ENCODE measurements at places on chromosomes 2 and 18.

- no peak for DNase-seq
Observed at GRCh38 chr2:141199711-141200110, 931.1 kb downstream of the LRP1B start.

DNA sequence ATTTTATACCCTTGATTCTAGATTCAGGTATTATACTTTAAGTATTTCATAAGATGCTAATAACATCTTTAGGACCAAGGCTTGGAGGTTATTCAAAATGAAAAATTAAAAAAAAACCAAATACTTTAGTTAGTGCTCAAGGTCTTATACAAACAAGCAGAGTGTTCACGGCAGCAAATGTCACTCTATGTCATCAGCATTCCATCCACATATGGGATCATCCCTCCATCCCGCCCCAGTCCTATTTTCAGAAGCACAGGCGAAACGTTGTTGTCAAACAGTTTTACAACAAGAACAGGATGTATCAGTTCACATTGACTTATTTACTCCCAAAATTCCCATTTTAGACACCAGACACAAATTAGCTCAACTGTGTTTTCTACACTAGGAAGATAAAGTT lies 83.7 kb downstream of the DSEL start:
- DNase-seq: no peak

DNA sequence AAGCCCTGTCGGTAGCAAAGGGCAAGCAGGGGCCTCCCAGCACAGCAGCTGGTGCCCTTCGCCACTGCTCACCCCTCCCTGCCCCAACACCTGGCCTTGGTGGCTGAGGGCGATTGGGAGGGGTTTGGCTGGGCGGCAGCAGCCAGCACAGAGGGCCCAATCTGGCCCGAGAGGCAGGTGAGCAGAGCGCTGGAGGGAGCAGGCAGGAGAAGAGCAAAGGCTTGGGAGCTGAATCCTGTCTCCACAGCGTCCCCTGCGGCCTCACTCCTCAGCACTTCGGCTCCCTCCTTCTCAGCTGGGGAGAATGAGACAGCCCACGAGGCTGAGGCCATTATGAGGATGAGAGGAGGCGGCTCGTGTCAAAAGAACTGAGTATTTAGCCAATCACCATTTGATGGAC lies 74.9 kb upstream of the TAF1B start:
- DNase-seq: no peak

DNA sequence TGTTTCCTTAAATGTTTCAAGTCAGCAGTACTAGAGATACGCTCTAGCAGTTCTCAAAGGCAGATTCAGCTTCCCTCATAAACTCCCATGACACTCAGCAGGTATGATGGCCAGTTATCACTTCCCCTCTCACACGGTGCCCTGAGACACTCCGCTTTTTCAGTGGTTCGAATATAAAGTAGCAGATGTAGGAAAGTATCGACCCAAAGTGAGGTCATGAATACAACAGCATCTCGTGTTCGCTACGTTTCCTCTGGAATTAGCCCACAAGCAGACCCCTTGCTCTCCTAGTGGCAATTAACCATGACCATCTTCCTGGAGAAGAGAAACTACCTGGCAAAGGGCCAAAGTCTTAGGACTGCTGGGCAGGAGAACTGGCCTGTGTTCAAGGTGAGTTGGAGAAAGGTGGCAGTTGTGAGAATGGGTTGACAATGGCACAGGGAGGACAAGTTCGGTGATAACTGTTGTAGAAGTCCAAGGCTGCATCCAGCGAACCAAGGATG lies 9.3 kb upstream of the AGBL5 start:
- DNase-seq: no peak

GRCh38 chr2:177783091-177783490 lies 289.5 kb downstream of the PDE11A start:
- DNase-seq: peak; percentile 90

DNA sequence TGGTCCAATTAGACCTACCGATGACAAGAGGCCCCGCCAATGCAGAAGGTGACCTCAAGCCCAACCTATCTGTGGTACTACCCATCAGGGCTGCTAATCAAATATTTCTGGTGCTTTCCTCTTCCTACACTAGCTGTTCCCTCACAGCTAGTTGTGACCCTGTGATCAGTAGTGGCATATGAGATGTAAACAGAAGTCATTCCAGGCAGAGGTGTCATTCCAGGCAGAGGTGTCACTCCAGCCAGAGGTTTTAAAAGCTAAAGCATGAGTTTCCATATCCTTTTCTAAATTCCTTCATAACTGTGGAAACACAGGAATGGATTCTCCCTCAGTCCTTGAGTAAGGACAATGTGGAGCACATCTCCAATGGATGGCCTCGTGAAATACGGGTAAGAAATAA lies 110.9 kb upstream of the DNAJC10 start:
- DNase-seq: no peak

DNA sequence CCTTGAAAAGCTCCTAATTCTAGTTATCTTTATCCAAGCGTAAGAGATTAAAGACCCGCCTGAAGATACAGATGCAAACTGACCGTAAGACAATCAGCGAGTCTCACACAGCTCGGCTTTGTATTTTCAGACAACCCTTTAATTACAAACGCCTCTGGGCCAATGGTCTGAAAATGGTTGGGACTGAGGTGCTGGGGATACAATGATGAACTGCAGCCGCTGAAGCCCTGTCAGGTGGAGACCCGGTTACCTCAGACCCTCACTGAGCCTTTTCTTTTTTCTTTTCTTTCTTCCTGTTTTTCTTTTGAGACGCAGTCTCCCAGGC lies 715 bp upstream of the CFAP36 start:
- peak; percentile 14 for DNase-seq

DNA sequence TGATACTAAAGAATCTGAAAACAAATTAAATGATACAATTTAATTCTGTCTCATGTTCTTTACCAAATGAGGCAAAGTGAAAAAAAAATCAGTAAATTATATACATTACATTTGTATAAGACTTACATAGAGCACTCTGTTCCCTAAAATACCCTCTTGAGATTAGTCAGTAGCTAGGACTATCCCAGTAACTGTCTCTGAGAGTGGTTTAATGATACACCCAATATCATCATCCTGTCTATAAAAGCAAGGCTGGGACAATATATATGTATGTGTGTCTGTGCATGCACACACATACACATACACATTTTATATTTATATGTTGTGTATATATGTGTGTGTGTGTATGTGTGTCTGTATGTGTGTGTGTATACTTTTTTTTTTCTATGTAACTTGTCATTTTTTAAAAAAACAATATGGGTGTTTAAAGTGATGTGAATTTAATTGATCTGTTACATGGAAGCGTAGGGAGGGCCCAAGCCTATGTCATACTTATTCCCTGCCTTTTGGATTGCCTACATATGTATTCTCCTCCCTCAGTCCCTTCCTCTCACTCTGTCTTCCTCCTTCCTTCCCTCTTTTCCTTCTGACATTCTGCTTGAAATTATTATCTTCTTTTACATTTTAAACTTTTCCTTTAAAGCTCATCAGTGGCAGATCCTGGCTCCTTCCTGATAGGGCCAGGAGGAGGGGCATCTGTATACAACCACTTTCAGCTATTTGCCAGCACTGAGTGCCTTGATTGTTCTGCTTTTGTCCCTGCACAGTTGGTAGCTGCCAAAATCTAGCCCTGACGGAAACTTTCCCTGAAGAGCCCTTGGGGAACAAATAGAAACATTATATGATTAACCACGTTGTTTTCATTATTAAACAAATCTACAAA lies 6.8 kb downstream of the ASXL3 start:
- no peak for DNase-seq

- DNase-seq: no peak
Observed at GRCh38 chr18:78293940-78294541, 685.6 kb upstream of the SALL3 start.

DNA sequence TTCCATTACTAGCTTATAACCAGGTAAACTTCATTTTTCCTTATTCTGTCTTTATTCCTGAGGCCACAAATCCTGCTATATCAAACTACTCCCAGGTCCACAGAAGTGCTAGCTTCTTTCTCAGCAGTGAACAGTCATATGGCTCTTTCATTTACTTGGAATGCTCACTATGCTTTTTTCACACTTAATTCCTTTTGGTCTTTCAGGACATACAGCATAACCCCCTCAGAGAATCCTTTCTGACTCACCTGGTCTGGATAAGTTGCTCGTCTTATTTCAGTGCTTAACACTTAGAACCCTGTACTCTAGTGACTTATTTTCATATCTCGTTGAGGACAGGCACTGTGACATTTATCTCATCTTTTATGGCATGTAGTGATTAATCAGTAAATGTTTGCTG lies 325.0 kb upstream of the UBE2E3 start:
- DNase-seq: no peak

- no peak for DNase-seq
Observed at GRCh38 chr2:85760371-85760770, 6.6 kb downstream of the ATOH8 start.

- no peak for DNase-seq
Observed at GRCh38 chr2:60412620-60413019, 140.8 kb downstream of the BCL11A start.

DNA sequence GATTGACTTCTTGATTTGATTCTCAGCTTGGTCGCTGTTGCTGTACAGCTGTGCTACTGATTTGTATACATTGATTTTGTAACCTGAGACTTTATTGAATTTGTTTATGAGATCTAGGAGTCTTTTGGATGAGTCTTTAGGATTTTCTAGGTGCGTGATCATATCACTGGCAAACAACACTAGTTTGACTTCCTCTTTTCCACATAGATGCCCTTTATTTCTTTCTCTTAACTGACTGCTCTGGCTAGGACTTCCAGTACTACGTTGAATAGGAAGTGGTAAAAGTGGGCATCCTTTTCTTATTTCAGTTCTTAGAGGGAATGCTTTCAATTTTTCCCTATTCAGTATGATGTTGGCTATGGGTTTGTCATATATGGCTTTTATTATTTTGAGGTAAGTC lies 101.3 kb downstream of the OSBPL1A start:
- no peak for DNase-seq

GRCh38 chr18:58288921-58289797 lies 245.1 kb downstream of the NEDD4L start:
- DNase-seq: peak; percentile 55

GRCh38 chr2:128326346-128326745 lies 7.7 kb upstream of the HS6ST1 start:
- no peak for DNase-seq

DNA sequence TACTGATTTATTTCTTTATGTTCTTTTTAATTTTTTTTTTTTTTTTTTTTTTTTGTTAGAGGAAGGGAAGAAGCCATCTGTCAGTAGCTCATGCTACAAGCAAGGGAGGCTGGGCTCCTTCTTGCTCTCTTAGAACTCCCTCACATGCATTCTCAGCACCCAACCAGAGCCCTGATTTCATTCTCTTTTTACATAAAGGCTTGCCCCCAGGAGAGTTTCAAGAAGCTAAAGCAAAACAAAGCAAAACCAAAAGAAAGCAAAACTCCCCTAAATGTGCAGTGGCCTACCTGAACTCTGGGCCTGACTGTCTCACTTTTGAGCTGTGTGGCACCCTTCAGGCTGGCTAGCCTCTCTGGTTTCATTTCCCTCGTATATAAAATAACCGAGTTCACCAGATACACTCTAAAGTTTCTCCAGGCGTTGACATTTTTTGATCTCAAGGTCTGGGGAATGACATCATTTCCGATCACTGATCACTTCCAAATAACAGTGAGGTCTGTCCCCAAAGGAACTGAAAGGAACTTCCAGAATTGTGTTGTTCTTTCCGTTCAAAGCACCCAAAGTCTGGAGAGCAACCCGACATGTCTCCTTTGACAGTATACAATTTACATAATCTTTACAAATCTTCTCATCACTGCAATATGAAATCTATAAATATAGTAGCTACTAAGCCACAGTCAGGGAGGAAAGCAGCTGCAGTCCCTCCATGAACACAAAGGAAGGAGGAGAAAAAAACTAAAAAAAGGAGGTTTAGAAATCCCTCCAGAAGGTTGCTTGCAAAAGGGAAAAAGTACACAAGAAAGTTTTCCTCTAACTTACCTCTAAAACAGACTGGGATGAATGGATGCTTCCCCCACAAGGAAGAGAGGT lies 145.6 kb upstream of the NCK2 start:
- DNase-seq: no peak

DNA sequence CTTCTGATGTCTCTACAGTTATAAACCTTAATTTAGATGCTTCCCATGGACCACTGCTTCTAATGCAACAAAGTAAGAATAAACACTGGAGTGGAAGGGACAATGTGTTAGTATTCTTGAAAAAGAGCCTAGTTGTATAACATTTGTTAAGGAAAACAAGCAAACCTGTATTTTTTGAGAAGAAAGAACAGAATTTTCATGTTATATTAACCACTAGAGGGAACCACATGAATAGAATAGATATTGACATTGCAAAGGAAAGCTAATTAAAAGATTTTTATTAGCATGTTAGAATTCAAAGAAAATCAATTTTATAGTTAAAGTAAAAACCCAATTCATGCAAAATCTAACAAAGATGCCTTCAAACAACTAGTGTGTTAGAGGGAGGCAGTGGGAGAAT lies 151.2 kb upstream of the BARD1 start:
- peak; percentile 19 for DNase-seq

- no peak for DNase-seq
Observed at GRCh38 chr2:199147216-199147615, 310.5 kb downstream of the SATB2 start.

- no peak for DNase-seq
Observed at GRCh38 chr2:39743269-39743776, 35.7 kb downstream of the THUMPD2 start.

- peak; percentile 79 for DNase-seq
Observed at GRCh38 chr18:475202-476031, 25.1 kb downstream of the COLEC12 start.

- no peak for DNase-seq
Observed at GRCh38 chr2:13604951-13605661, 888.4 kb downstream of the TRIB2 start.

GRCh38 chr18:80074697-80075096 lies 34.4 kb upstream of the ADNP2 start:
- no peak for DNase-seq

DNA sequence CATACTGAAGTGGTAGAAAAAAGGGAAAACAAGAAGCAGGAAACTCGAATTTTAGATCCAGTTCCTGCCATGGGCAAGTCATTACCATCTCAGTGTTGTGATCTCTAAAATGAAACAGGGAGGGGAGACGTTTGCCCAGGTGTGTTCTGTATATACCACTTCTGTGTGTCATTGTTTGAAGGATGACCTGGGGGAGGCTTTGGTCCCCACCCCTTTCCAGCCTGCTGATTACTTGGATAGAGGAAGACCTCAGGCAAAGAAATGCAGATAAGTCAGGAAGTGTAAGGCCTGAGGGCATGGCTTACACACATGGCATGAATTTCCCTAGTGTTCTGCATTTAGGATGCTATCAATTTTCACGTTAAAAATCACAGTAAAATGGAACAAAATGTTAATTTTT lies 205.2 kb upstream of the CXCR4 start:
- DNase-seq: no peak

- no peak for DNase-seq
Observed at GRCh38 chr2:105449076-105449475, 50.2 kb upstream of the FHL2 start.

- peak; percentile 81 for DNase-seq
Observed at GRCh38 chr2:1591978-1592907, 152.1 kb downstream of the PXDN start.
